ENCODE measurements at places on chromosomes 3 and 15.
A peak's percentile ranks its signal among the peaks of the same experiment; 100 is the strongest.

- DNase-seq = no peak
Observed at GRCh38 chr3:101847328-101847727, 2.0 kb upstream of the NFKBIZ start.

DNA sequence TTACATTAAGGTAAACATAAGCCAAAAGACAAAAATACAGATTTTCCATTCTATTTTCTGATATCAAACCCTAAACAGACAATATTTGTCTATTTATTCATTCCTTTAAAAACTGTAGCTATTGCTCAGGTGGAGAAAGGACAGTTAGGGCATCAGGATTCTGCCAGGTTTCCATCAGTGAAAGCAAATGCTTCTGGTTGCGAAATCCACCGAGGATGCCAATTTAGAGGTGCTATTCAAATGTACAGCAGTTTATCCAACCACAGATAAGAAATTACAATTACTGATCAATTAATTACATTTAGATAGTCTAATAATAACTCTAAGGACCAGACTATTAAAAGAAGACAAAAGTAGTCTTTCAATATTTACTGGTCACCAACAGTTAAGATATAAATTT is 3.9 kb downstream of the TOMM70 start:
- no peak for DNase-seq

DNA sequence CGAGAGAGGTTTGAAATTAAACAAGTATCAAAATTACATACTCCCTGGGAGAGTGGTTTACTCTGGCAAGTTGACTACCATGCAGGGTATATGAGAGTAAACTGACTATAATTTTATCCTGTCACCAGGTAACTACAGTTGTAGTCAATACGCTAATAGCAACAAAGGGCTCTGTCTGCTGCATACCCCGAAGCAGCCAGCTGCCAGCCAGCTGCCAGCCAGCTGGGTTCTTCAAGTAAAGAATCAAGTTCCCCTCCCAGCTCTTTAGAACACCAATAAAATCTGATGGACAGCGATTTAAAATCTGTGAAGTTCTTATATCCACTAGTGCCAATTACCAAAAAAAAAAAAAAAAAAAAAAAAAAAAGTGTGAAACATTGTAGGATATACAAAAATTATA is 417.7 kb upstream of the CFAP20DC start:
- no peak for DNase-seq

DNA sequence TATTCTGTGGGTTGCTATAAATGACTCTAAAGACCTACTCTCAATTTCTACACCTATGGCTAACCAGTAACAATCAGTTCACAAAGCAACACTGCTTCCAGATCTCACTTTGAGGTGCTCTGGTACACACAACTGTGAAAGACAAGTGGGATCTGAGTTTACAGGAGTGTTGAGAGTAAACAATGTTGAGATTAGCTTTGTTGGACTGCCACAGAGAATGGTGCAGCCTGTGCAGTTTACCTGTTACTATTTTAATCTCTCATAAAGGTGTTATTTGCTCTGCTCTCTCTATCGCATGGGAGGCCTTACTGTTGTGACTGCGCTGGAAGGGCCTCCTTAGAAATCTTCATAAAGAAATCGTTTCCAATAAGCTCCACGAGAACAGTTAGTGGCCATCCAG is 112.0 kb downstream of the SOX2 start:
- no peak for DNase-seq

DNA sequence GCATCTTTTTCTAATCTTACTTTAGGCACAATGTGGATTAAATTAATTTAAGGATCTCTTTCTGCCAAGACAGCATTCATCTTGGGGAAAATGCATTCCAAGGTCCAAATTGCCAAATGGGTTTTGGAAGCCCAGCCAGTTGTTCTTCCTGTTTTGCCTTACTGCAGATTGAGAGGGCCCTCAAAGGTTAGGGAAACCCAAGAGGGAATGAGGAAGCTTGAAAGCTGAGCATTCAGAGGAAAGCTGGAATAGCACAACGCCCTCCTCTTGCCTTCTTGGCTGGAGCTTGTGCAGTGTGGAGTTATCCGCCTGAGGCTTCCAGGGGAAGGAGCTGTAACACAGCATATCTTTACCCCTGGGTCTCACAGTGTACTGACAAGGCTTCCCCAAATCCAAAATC is 18.2 kb upstream of the SACM1L start:
- DNase-seq = no peak

- no peak for DNase-seq
Observed at GRCh38 chr15:28181366-28181765, 82.3 kb upstream of the OCA2 start.

- peak; percentile 64 for DNase-seq
Observed at GRCh38 chr3:129605203-129605921, 1.1 kb downstream of the PLXND1 start.

GRCh38 chr3:50516440-50516871 is 13.0 kb upstream of the CACNA2D2 start:
- DNase-seq = no peak

GRCh38 chr3:6448011-6448410 is 412.9 kb upstream of the GRM7 start:
- no peak for DNase-seq

GRCh38 chr3:42336103-42336502 is 70.1 kb upstream of the CCK start:
- DNase-seq = no peak

DNA sequence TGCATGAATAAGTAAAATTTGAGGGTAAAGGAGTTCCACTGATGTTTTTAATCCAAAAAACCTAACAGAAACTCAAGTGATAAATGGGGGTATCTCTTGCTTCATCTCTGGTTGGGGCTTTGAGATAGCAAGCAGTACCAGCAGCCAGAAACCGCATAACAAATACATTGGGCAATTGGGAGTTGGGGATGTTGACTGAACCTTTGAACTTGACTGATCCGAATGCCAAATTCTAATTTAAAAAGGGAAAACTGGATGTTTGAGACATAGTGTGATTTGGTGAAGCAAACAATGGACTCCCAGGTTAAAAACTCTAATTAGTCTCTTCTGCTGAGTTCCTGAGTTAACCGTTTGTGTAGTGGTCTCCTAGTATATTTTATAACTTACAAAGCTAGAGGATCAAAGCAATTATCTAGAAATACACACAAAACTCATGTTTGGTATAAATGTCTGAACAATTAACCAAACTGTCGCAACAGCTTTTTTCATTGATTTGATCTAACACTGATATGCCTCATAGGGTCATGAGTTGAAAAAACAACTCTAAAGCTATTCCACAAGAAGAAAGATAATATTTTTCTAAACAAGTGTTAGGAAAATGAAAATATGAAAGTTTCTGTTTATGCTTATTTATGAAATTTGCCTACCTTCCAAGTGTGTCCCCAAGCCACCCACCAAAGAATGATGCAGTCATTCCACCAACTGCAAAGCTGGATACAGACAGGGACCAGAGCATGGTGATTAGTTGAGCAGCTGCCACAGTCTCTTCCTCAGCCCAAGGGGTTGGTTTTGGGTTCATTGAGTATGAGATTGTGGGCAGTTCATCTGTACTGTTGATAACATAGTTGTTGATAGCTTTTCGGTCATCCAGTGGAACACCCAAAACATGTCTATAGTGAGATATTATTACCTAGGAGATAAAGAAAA is 12.4 kb downstream of the SLC2A2 start:
- DNase-seq = no peak

- DNase-seq = no peak
Observed at GRCh38 chr15:35181538-35181937, 96.4 kb upstream of the NANOGP8 start.

DNA sequence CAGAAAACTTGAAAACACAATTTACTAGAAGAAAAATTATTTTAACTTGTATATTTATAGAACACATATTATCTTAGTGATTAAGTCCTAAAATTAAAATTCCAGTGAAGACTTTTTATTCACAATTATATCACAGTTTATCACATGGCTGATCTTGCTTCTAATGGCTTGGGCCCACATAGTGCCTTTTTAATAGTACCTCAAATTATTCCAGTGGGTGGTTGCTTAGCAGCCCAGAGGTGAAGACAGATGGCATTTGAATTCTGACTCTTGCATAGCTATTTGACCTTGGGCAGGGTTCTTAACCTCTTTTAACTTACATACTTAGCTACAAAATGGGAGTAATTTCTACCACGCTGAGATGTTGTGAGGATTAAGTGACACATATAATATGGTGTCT is 214.7 kb upstream of the SGO1 start:
- DNase-seq = no peak

- no peak for DNase-seq
Observed at GRCh38 chr3:40597441-40597840, 72.7 kb downstream of the ZNF621 start.

All from KBM-7 (cell line).